ENCODE measurements at places on chromosomes 13 and 19.
A peak's percentile ranks its signal among the peaks of the same experiment; 100 is the strongest.

DNA sequence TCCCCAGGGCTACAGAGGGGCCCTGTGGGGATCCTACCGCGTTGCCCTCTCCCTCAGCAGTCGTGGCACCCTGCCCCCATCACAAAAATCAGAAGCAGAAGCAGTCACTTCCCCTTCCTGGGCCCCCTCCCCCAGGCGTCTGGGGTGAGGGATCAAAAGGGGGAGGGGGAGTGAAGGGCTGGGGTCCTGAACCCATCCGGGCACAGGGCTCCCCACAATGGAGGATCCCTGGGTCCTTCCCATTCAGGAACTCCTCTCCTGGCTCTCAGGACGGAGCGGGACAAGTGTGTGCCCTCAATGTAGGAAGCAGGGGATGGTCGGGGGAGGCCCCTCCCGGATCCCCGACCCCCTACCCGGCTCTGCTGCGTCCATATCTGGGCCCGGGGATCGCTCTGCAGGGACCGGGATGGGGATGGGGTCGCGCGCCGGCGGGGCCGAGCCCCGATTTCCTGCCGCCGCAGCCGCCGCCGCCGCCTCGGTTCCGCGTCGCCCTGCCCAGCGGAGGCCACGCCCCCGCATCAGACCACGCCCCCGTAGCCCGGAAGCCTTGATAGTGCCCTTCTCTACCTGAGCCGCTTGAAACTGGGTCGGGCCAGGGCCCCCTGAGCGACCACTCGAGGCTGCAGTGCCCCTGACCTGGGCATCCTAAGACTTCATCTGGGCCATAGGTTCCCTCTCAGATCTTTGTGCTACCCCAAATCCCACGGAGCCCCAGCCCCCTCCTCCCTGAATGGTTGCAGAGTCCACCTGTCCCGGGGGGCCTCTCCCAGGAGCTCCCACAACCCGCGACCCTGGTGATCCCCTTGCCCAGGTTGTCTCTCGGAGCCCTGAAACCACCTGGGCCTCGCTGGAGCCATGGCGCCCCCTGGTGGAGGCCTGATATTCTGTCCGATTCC lies at the start of gene GMIP:
Gene GMIP, minus strand, starts transcription at position 500 of the 896 bp plus-strand sequence. Its CDS starts 128 bp downstream, at position 372.
- DNase-seq: peak; percentile 62

- DNase-seq: no peak
Measured at GRCh38 chr19:5246554-5247155, 94.0 kb downstream of the PTPRS start.

- DNase-seq: no peak
Measured at GRCh38 chr19:38451629-38452028, 18.1 kb downstream of the RYR1 start.

DNA sequence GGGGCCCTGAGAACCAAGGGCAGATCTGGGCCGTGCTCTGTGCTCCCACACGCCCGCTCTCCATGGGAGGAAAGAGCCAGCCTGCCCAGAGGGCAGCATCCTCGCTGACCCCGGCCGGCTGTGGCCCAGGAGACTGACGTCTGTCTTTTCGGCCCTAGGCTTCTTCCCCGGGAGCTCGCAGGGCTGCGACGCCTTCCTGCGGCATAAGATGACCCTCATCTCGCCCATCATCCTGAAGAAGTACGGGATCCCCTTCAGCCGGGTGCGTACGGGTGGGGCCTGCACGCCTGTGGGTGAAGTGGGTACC lies 108.2 kb downstream of the KDM4B start:
- DNase-seq: no peak

DNA sequence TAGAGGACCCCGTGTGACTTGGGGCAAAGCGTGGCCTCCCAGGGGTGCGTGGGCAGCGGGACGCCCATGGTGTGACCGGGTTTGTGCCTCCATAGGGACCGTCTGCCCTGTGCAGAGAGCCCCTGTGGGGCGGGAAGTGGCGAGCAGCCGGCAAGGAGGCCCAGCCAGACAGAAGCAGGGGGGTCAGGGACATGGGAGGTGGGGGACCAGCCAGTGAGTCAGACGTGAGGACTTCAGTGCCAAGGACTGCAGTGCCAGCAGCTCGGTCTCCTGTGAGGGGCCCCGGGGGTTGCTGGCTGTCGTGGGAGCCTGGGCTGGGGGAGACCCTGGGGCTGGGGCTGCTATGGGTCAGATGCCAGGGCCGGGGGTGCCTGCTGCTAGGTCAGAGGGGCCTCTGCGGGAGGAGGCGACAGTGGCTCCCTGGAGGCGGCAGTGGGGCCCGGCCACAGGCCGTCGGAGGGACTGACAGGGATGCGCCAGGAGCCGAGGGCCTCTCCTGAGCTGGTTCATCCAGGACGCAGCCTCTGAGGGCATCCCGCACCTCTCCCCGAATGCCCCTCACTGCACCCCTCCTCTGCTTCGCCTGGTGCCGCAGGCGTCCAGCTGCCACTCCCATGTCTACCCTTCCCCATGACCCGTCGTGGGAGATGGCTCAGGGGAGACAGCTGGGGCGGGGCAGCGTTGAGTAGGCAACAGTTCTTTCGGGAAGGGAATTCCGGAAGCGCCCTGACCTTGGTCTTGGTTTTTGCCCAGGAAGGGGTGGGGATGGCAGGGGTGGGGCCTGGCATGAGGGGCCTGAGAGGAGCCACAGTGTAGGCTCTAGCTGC lies 80.0 kb downstream of the KDM4B start:
- no peak for DNase-seq

DNA sequence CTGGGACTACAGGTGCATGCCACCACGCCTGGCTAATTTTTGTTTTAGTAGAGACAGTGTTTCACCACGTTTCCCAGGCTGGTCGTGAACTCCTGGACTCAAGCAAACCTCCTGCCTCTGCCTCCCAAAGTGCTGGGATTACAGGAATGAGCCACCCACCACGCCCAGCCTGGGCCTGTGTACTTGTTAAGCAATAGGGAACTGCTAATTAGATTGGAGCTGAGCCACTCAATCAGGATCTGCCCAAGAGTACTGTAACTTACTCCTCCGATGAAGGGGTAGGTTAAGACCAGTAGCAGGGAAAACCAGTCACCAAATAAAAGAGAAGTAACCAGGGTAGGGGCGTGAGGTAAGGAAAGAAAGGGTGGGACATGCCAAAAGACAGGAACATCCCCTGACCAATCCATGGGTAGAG lies 2.3 kb downstream of the DDX39A start:
- DNase-seq: no peak

DNA sequence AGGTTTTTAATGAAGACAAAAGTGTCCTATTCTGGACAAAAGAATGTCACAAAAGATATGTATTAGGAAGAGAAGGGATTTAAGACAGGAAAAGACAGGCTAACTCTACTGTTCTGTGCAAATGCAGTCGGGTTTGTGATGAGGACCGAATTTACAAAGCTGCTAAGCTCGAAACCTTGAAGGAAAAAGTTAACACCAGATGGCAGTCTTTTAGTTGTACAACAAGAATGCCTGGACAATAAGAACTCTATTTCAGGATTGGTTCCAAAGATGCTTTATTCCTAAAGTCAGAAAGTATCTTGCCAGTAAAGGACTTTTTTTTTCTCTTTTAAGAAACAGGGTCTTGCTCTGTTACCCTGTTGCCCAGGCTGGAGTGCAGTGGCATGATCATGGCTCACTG lies 51.1 kb downstream of the HS6ST3 start:
- DNase-seq: peak; percentile 8

DNA sequence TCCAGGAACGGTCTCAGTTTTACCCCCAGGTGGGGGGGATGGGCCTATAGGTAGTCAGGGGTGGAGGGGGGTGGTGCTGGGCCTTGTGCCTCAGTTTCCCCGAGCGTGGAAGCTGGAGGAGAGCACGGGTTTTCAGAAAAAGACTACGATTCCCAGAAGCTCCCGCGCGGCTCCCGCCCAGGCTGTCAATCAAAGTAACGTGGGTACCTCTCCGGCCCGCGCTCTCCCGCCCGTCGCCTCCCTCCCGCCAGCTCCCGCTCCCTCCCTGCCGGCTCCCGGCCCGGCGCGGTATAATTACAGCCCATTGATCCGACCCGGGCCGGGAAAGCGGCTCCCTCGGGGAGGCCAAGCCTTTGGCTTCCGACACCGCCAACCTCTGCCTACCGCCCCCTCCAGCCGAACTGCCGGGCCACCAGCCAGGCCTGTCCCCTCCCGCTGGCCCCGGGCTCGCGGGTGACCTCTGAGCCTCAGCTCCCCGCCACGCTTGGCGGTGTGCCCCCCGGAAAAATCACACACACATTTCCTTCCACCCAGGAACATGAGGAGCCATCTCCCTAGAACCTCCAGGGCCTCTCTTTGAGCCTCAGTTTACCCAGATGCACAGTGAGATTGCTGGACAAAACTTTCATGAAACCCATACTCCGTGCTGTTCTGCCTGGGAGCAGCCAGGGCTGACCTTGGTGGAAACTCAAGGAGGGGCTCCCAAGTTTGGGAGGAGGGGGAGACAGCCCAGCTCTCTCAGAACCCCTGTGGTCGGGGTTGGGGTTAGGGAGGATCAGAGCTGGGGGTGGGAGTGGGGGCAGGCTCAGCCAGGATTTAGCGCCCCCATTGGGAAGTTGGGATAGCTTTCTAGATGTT lies 7.3 kb upstream of the TLE2 start:
- DNase-seq: peak; percentile 97

GRCh38 chr13:34410678-34411077 lies 531.4 kb upstream of the NBEA start:
- no peak for DNase-seq
